GM06990 (cell line): ENCODE measurements at places on chromosomes 12 and 14.

DNA sequence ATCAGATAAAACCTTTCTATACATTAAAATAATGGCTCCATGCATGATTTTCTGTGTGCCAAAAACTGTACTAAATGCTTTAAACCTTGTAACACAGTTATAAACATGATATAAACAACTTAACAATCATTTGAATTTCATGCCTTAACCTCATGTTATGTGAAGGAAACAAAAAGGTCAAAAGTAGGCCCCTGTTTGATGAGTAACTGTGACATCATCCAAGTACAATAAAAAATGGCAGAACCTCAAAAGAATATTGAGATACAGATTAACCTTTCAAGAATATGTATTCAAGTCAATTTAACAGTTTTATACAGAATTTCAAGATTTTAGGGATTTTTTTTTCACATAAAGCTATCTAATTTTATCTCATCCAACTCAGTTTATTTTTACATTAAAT lies 310.7 kb upstream of the DCN start:
- no peak for DNase-seq

GRCh38 chr12:131905081-131905629 lies 10.7 kb downstream of the ULK1 start:
- no peak for DNase-seq

DNA sequence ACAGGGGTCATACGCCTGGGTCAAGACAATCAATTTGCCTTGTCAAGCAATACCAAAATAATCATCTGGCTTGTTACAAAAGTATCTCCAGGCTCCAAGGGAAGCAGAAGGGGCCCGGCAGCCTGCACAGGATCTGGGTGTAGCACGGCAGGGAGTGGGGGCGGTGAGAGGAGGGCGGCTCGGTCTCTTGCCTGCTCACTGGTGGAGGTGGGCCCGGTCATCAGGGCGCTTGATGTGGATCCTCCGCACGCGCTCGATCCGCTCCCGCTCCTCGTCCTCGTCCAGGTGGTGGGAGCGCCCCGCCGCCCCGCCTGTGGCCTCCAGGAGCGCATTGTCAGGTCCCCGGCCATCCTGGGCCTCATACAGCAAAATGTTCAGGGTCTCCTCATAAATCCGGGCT lies 25.7 kb downstream of the KCTD10 start:
- DNase-seq: no peak

GRCh38 chr14:51738754-51739153 lies 87.0 kb downstream of the FRMD6 start:
- peak; percentile 13 for DNase-seq

DNA sequence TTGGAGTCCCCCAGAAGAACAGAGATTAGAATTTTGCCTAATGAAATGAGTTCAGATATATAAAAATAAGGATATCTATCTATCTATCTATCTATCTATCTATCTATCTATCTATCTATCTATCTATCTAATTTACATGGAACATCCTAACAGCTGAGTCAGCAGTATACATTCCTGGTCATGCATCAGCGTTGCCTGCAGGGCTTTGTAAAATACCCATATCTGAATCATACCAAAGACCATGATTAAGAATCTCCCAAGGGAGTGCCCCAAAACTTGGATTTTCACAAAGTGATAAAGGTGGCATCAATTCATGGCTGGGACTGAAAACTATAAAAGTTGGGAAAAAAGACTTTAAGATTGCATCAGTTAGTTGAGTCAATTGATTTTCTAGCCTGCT lies 32.7 kb upstream of the SYT10 start:
- DNase-seq: no peak

DNA sequence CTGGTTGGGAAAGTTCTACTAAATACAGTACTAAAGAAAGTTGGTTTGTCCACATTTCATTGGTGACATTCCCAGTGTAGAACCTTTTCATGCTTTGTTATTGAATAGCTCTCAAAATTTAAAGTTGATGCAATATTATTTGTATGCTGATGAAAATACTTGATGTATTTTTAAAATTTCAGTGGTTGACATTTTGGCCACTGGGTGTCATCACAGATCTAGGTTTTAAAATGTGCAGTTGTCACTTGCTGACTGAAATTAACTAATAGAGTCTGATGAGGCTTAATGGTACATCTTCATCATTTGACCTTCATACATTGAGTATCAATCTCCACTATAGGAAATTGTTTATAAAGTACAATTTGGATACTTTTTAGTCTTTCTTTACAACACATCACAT lies 37.1 kb downstream of the CMAS start:
- no peak for DNase-seq

GRCh38 chr12:80041071-80041470 lies 58.3 kb upstream of the OTOGL start:
- no peak for DNase-seq

DNA sequence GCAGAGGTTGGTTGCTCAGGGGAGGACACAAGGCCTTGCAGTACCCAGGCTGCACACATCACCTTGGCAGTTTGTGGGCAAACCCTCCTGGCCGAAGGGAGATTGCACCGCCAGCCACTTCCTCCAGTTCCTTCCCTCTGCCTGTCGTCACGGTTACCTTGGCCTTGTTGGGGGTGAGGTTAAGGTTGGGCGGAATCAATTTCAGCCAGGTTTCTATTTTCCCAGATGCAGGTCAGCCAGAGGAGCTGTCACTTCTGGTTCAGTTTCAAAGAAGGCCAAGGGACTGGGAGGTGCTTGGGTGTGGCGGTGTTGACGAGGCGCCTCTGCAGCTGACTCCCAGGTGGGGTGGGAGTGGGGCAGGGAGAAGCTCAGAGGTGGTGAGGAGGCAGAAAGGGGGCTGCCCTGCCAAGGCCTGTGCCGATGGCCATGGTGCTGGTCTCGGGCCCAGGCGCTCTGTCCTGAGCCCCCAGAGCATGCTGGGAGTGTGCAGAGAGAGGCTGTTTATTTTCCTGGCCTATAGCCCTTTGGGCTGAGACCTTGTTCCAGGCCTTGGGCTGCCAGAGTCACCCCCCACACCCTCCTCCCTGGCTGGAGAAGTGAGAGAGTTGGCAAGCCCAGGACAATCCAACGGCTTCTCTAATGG lies 31.4 kb downstream of the JDP2 start:
- no peak for DNase-seq

GRCh38 chr12:87413784-87414183 lies 615.4 kb downstream of the C12orf50 start:
- DNase-seq: no peak

DNA sequence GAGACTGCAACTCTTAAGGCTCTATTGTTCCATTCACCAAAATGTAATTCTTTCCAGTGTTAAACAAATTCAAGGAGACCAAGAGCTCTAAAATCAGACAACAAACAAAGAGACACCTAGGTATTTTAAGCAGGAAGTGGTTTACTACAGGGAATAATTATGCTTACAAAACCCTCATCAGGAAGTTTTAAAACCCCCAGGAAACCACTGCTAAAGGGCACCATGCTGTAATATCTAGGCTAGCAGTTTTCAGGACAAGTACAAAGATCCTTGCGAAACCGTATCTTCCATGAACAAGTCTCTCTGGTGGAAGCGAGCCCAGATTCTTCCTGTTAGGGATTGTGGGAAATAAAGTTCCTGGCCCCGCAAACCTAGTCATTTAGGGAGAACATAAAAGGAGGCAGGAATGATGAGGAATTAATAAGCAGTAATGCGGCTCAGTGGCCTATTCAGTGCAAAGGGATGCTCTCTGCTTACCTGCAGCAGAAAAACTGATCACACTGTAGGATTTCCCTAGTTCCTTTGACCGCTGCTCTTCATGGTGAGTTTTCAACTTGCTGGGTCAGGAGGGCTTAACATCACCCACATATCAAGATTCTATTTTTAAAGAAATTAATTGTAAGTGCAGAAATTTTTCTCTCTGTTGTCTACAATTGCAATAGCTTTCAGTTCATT lies 42.8 kb downstream of the ACSM4 start:
- no peak for DNase-seq

DNA sequence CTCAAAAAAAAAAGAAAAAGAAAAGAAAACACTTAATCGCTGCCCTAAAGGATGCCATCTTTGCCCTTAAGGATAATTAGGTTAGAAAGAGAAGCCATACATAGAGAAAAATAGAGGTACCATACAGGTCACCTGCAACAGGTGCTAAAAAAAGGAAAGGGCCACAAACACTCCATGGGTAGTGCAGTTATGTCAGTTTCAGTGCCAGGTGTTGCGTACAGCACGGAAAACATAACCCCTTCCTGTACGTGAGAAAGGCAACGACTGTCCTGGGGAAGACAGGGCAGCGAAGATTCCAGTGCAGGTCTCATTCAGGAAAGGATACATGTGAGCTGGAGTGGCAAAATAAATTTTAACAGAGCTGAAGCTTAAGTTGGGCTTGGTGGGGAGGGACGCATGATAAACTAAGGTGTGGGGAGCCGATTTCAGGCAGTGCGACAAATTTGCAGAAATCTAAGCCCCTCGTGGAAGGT lies 553 bp upstream of the DAZAP2 start:
- no peak for DNase-seq

DNA sequence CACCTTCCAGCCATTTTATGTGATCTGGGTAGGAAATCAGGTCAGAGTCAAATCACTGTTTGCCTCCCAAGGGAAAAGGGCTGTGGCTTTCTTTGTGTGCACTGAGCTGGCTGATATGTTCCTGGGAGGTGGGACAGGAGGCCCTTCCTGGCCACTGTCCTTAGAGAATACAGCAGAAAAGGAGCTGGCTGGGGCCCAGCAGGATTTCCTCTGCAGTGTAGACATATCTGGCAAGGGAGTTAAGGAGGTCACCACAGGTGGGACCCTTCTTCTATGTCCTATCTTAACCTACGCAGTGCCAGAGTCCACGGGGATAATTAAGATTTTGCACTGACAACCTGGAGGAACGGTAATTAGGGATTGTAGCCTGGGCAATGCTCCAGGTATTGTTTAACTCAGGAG lies 145.3 kb downstream of the NTF3 start:
- no peak for DNase-seq

- DNase-seq: no peak
Observed at GRCh38 chr12:58580095-58580494, 340.2 kb downstream of the LRIG3 start.

GRCh38 chr12:105100998-105101397 lies 6.5 kb upstream of the WASHC4 start:
- DNase-seq: no peak

DNA sequence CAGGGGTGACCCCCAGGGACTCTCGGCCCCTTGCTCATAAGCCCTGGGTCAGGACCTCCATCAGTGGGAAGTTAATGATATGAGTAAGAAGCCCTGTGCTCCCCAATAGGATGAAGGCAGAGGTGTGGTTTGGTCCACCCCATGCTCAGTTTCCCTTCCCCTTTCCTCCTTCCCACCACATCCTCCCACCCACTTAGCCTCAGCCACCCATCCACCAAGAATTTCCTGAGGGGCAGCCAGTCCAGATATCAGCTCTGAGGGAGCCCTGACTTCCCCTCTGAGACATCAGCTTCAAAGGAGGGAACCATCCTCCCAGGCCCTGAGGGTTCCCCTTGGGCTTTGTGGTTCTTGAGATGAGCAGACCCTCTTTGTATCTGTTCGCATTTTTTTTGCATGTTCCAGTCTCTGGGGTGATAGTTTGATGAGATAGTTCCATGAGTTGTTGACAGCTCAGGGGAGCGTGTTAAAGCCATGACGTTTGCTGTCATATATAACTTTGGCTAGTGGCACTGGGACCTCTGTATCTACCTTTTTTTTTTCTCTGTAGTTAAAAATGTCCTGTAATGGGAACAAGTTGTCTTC lies 71.2 kb downstream of the LGMN start:
- DNase-seq: peak; percentile 87

DNA sequence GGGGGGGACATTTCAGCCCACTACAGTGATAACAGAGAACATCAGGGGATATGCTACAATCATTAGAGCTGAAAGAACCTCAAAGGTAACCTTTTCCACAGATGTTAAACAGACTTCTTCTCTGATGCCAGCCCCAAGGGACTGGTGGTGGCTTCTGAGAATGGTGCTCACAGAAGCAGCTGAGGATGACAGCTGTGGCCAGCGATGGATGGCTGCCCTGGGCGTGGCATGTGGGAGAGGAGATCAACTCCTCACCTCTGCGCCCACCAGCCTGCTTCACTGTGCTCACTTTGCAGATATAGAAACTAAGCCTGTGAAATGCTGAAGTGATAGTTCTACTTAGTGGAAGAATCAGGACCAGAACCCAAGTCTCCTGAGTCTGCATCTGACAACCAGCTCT lies 33.0 kb downstream of the FOXN3 start:
- DNase-seq: peak; percentile 82

DNA sequence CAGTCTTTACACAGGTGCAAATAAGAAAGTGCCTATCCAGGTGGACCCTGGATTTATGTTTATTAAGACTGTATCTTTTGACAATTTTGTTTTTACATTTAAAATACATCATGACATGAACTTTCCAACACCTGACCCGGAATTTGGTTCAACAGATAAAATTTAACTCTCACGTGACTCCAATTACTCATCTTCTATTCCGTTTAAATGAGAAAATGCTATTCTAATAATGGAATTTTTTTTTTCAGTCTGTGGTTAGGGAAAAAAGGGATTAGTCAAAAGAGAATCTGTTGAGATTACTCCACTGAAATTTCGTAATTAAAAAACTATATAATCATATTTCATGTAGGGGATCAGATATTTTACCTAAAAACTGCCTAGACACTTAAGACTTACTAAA lies 11.1 kb downstream of the VPS37B start:
- no peak for DNase-seq

DNA sequence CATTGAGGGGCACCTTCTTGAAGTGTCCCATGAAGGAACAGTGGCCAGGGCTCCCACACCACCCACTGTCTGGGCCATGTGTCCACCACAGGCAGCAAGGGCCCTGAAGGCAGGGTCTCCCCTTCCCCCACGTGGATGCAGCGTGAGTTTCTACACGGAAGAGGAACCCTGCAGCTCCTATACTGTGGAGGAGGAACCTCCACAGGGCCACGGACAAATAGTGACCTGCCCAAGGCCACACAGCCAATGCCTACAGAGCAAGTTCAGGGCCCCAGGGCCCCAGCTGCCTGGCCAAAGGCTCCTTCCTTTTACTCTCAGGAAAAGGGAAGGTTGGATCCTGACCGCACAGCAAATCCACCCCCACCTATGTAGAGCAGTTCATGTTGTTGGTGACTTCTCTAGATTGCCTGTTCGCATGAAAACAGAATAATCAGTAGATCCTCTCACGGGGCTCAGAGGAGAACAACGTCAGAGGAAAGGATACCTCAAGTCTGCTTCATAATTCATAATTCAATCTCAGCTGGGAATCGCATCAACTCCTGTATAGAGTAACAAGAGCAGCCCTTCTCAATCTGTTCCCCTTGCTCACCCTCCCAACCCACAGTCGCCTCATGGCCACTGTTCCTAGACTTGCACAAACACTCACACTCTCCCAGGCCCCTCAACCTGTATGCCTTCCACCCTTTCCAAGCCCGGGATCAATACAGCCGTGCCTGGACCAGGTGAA lies 11.1 kb upstream of the KRT73 start:
- no peak for DNase-seq
